Stimulated activated effector memory CD8-positive, alpha-beta T cell treated with anti-CD3 and anti-CD28 coated beads, Interleukin-12 subunit alpha, Interleukin-12 subunit beta, amount 100 ng/mL, for 72 hours (primary cell): ENCODE measurements at places on chromosomes 1 and 21.

GRCh38 chr1:18530587-18531502 is 50.1 kb downstream of the KLHDC7A start:
- DNase-seq, result no peak

- no peak for DNase-seq
These were observed 47.8 kb downstream of the TCP10L start for GRCh38 chr21:32537569-32537881.

GRCh38 chr1:194215448-194215847 is 1029.0 kb upstream of the B3GALT2 start:
- no peak for DNase-seq

- no peak for DNase-seq
These were observed 80.1 kb downstream of the CLIC6 start for GRCh38 chr21:34748862-34749261.

- DNase-seq, result no peak
These were observed 24.3 kb upstream of the TMEM39B start for GRCh38 chr1:32048440-32048839.

GRCh38 chr1:25869909-25870606 is 5.5 kb downstream of the PAQR7 start:
- no peak for DNase-seq

- no peak for DNase-seq
These were observed 9.5 kb upstream of the CSF1 start for GRCh38 chr1:109901141-109901523.

GRCh38 chr1:242567596-242567995 is 43.1 kb upstream of the PLD5 start:
- DNase-seq, result no peak

DNA sequence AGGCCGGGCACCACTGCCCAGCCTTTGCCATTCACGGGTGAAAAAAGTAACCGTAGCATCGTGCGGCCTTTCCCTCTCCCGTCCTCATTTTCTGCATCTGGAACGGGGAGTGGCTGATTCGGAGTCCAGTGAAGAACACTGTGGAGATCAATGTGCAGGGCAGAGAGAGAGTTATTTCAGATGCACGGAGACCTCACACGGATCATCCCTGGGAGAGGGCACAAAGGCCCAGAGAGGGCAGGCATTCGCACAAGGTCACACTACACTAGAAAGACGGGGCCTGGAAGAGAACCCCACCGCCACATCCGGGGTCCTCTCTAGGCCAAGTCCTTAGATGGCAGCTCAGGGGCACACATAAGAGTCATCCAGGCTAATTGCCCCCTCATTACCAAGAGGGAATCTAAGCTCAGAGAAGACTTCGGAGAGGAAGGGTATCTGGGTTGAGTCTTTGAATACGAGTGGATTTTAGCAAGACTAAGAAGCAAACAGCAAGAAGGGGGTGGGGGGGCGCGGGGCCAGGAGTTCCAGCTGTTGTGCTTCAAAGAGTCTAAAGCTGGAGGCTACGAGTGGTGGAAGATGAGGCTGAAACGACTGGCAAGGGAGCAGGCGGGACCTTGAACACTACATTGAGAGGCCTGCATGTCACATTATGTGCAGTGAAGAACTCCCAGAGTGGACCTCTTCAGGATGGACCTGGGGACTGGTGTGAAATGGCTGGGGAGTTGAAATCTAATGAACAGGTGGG is 857 bp downstream of the GPX7 start:
- peak; percentile 69 for DNase-seq

DNA sequence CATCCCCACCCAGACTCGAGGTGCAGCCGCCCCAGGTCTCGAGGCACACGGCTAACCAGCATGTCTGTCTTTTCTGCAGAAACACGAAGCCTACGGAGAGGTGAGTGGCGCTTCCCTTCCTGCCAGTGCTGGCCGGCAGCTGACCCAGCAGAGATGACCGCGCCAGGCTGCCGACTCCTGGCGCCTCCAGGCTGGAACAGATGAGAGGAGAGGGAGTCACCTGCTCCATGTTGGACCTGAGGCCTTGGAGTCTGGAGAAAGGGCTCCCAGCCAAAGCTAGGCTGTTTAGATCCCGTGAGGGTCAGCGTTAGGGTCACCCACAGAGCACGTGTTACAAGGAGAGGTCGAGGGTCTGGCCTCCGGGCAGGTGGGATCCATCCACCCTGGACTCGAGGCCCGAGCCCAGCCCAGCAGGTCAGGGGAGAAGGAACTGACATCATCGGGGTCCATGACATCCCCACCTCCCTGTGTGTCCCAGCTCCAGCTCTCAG is 14.9 kb downstream of the COL6A2 start:
- DNase-seq, result no peak

- no peak for DNase-seq
These were observed 41.2 kb downstream of the SLC27A3 start for GRCh38 chr1:153816283-153816889.

- no peak for DNase-seq
These were observed 94.4 kb upstream of the COL6A1 start for GRCh38 chr21:45887120-45887611.

DNA sequence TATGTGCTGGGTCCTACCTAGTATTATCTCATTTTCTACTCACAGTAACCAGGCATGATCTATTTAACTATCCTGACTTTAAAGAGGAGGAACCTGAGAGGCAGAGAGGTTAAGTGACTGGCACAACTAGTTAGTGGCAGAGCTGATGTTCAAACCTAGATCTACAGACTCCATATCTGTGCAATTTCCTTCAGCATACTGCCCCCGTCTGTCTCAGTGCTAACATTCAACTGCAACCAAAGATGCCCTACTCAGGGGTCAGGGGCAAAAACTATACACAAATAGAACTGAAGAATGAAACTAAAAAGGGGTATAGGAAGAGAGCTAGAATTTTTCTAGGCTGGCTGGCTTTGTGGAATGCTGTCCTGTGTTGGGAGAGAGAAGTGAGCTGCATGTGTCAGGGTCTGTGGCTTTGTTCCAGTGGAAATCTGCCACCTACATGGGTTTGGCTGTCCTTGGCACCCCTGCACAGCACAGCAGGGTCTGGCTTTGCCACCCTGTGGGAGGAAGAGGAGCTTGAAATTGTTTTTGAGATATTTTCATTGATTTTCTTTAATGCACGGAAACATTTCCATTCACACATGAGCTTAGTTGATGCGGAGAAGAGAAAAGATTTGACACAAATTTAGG is 368.5 kb downstream of the RPS6KC1 start:
- no peak for DNase-seq

DNA sequence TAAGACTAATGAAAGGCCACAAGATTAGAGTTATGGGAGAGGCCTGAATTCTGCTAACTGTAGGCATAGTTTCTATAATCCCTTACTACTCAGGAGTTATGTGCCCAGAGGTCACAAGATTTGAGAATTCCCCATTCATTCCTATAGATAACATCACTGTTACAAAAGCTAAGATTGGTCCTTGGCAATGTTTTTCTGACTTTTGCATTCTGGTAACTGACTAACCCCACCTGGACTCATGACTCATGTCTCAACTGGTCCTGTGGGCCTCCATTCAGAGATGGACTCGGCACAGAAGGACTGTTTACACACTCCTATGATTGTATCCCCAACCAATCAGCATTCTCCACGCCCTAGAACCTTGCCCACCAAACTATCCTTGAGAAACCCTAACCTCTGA is 249.0 kb upstream of the ZP4 start:
- no peak for DNase-seq

- no peak for DNase-seq
These were observed at the start of gene CTSS for GRCh38 chr1:150765296-150765976. CTSS (minus strand) TSS chr1:150765778; CDS start chr1:150764763, 1,015 bp downstream.

DNA sequence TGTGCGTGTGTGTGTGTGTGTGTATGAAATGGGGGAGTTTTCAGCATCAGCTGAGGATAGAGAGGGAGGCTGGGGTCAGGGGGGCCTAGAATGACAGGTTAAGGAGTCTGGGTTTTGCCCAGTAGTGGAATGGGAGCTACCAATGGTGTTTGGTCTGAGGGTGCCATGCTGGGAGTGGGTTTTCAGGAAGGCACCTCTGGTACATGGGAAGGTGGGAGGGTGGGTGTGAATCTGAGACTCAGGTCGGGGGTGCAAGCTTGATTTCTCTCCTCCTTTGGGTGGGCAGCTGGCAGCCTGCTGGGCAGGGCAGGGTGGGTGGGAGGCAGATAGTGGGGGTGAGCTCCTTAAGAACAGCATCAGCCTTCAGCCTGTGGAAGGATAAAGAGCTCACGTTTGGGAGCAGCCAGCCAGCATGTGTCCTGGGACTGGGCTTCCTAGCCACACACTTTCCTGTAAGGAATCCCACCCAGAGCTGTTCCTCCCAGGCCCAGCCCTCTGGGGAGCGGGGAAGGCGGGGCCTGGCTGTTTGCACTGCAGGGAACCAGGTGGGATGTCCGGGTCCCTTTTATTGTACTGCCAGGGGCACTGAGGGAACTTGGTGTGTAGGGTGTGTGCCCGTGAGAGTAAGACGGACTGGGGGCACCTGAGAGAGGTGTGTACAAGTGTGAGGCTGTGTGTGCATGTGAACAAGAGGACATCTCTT is 152.8 kb downstream of the FOXD2 start:
- DNase-seq, result no peak

DNA sequence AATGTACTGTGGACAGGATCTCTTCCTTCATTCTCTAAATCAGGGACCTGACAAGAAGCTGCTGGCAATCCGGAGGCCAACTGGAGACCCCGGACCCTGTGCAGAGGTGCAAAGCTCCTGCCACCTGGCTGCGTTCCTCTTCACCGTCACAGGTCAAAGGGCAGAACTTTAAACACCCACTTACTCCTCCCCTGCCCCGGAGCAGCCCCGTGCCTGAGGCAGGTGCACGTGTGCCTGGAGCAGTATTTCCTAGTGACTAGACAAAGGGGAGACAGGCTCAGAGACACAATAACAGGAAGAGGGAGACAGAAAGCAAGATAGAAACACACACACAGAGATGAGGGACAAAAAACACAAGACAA is 6.6 kb upstream of the PIGC start:
- DNase-seq, result no peak

GRCh38 chr1:168509875-168510791 is 33.7 kb downstream of the XCL2 start:
- peak; percentile 75 for DNase-seq

GRCh38 chr21:40134731-40135492 is 267.7 kb downstream of the PCP4 start:
- no peak for DNase-seq

DNA sequence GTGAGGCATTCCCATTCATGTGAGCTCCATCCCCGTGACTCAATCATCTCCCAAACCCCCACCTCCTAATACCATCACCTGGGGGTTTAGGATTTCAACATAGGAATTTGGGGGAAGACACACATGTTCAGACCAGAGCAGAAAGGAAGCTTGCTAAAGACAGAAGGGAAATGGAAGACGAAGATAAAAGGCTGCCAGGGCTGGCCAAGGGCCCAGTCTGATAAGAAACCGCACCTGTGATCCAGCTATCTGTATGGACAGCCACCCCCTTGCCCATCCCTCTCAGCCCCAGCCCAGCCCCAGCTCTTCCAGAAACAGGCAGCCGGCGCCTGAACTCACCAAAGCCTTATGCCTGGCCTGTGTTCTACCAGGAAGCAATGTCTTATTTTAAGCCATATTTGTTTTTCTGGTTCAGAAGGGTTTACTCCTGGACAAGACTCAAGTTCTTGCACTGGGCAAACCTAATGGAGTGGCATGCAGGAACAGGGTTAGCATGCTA is 198.4 kb upstream of the VAMP3 start:
- no peak for DNase-seq

- no peak for DNase-seq
These were observed 52.2 kb downstream of the RAB3GAP2 start for GRCh38 chr1:220219865-220220698.

- no peak for DNase-seq
These were observed 110.5 kb downstream of the TOMM20 start for GRCh38 chr1:235018161-235018560.

GRCh38 chr1:229514578-229515275 is 6.6 kb upstream of the NUP133 start:
- DNase-seq, result peak; percentile 20

DNA sequence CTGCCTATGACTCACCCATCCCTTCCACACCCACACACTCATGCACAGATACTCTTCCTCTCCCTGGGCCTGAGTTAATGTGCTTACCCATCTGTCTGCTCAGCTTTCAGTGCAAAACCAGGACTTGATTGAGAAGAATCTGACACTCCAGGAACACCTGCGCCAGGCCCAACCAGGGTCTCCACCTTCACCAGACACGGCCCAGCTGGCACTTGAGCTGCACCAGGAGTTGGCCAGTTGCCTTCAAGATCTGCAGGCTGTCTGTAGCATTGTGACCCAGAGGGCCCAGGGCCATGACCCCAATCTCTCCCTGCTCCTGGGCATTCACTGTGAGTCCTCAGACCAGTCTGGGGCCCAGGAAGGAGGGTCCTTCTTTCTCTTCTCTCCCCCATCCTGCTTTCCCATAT is 3.5 kb upstream of the SH3BGRL3 start:
- DNase-seq, result no peak

DNA sequence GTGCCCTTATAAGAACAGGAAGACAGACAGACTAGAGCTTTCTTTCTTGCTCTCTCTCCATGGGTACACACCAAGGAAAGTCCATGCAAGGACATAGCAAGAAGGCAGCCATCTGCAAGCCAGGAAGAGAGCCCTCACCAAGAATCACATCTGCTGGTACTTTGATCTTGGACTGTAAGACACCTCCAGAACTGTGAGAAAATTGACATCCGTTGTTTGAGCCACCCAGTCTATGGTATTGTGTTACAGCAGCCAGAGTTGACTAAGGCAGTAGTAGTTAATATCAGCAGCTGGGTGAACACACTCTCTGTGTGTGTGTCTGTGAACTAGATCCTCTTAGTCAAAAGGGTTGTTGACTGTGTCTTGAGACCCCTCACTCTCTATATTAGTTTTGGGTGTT is 53.8 kb upstream of the PPP2R5A start:
- DNase-seq, result no peak

DNA sequence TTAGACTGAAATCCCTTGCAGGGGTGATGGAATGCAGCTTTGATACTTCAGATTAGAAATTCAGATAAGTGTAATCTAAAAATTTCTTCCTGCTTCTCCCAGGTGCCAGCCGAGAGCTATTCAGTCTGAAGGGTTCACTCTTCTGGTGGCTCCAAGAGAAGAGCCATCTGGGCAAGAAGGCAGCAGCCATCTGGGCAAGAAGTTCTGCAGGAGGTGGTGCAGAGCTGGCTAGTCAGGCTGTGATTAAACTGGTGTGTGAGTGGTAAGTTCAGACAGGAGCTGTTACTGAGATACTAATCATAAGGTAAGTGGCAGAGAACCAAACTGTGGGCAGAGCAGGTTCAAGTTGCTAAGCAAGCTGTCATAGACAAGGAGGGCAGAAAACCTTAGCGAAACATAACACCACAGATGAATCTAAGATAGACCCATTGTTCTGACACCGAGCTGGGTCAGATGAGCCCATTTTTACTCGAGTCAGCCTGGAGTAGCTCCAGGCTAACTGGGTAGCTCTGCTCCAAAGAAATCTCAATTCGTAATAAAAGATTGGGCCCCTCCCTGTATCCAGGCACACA is 14.4 kb upstream of the TP53BP2 start:
- DNase-seq, result no peak

GRCh38 chr1:167955915-167956314 is 19.0 kb upstream of the MPC2 start:
- no peak for DNase-seq

- DNase-seq, result no peak
These were observed 484 bp downstream of the DFFB start for GRCh38 chr1:3857791-3858129.
